ENCODE measurements at places on chromosomes 6 and 20.

GRCh38 chr6:34084591-34085290 is 61.1 kb downstream of the GRM4 start:
- no peak for DNase-seq

DNA sequence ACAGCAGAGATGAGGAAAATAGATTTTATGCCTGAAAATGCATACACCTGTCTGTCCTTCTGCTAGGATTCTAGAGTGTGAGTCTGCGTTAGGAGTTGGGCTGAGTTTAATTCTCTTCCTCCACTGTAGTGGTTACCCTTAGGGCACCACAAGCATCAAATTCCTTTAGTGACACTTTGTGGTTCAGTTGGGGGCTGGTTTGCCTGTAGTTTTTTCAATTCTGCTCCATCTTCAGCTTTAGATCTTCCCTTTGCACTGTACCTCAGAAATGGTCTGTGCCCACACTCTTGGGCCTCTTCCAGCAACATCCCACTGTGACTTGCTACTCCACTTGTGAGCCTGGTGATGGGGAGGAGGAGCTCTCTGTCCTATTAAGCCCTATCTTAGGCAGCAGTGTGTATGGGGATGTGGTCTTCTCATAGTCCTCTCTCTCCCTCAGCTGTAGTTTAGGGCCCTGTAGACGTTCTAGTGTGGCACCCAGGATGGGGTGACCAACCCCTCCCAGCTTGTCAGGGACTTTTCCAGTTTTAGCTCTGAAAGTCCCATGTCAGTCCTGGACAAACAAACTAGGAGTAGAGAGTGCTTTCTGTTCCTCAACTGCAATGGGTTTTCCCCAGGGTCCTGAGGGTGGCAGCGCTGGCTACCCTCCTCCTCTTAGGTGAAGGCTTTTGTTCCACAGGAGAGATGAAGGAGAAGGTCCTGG is 19.7 kb upstream of the OGFRL1 start:
- DNase-seq = no peak

DNA sequence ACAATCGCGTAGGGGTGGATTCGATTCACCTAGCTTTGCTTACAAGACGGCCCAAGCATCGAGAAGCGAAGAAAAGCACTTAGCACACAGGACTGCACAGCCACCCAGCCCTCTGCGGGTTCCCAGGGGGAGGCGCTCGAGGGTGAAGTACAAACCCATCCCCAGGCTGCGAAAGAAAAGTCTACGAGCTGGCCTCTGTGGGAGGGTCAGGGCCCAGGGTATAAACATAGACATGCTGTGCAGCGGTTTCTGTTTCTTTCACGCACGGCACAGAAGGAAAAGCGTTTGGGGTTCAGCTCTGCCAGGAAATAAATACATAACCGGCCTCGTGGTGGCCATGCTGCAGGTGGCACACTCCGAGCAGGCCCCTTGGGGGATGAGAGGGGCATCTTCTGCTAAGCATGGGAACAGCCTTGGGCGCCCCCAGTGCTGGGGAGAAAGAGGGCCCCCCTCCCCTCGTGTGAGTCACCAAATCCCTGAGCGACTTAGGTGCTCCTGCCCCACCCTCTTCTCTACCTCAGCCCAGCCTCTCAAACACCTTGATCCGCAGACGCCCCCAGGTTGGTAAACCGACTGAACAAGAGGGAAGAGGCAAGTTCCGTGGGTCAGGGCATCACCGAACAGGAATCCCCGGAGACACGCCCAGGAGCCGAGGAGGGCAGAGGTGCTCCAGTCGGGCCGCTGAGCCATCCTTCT is 91.6 kb upstream of the RIPOR2 start:
- DNase-seq = peak; percentile 62

- DNase-seq = no peak
Measured at GRCh38 chr6:19578481-19578880, 258.7 kb upstream of the ID4 start.

DNA sequence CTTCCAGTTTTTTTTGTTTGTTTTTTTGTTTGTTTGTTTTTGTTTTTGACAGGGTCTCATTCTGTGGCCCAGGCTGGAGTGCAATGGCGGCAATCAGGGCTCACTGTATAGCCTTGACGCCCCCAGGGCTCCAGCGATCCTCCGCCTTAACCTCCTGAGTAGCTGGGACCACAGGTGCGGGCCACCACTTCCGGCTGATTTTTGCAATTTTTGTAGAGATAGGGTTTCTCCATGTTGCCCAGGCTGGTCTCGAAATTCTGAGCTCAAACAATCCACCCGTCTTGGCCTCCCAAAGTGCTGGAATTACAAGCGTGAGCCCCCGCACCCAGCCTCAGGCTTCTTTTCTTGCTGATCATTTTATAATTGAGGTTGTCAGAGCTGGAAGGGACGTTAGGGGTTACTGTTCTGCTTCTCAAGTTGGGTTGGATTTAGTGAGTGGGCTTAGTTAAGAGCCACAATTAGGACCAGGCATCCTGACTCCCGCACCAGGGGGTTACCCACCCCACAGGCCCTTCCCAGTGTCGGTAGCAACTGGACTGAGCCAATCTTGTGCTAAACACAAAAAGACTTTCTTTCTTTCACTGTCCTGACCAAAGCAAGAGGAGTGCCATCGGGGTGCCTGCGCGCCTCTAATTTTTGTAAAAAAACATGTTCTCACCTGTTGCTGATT is 13.1 kb upstream of the ZSCAN9 start:
- no peak for DNase-seq

GRCh38 chr20:47914792-47915191 is 129.5 kb upstream of the SULF2 start:
- no peak for DNase-seq

- DNase-seq = no peak
Measured at GRCh38 chr6:19327241-19327640, 509.9 kb upstream of the ID4 start.
